Fibroblast of skin of left quadriceps (primary cell): ENCODE measurements at places on chromosomes 2 and 18.

GRCh38 chr2:49794396-49794795 lies 640.1 kb upstream of the FSHR start:
- no peak for DNase-seq

- no peak for DNase-seq
Observed at GRCh38 chr18:7830468-7830867, 263.4 kb downstream of the PTPRM start.

DNA sequence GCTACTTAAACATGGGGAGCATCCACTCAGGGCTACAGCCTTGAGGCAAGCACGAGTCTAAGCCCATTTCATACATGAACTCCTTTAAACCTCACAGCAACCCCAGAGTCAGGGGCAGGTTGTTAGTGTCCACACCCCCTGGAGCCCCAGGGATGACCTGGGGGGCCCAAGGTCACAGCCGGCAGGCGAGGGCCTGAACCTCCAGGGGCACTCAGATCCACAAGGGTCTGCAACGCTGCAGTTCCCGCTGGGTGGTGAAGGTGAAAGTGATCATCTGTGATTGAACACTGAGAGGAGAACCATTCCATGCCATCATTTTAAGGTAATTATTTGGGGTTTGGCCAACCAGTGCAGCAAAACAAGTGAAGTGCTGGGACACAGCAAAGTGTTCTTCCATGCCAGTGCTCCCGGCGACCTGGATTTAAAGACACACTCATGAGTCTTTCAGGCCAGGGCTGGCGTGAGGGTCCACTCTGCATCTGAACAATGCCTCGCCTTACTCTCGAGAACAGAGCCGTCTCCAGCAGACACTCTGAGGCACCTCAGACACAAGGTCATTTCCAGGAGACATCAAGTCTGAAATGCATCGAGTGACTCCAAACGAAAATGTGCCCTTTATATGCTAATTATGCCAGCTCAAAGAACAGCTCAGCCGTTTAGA lies 61.6 kb upstream of the SNTG2 start:
- DNase-seq, result no peak

- DNase-seq, result peak; percentile 99
Observed at GRCh38 chr2:55862673-55863390, 60.8 kb downstream of the EFEMP1 start.

GRCh38 chr2:175627405-175627804 lies 374.7 kb downstream of the LNPK start:
- peak; percentile 25 for DNase-seq

DNA sequence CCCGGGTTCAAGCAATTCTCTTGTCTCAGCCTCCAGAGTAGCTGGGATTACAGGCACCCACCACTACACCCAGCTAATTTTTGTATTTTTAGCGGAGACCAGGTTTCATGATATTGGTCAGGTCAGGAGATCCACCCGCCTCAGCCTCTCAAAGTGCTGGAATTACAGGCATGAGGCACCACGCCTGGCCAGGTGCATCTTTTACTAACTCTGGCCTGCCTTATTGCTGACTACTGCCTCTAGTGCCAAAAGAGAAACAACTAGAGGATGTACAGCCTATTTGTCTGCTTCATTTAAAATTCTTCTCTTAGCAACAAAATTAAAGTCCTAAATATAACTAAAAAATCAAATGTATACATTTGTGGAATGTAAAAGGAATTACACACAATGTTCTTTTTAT lies 115.4 kb downstream of the BMPR2 start:
- no peak for DNase-seq

DNA sequence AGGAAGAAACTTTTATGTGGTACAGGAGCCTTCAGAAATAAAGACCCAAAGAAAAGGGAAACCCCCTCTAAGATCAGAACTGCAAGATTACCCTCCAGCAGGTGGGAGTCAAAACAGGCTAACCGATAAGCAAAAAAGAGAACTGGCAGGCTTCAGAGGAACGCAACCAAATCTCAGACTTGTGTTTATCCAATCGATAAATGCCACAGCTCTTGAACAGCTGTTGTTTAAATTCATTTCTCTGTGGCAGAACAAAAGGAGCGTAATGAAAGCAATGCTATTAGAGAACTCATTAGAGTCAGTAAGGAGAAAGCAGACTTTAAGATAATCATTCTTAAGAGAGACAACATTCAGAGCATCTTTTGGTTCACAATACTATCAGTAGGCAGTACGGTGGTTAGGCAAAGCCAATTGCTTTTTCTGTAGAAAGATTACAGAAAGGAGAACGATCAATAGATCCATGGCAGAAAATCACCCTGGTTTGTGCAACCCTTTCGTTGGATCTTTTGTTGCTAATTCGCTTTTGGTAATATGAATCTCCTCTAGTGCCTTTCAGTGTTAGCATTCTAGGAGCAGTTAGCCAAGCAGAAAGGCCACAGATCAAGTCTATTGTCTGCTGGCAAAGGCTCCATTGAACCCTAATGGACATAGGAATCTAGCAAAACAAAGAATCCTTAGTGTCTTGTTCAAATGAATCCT lies 476.4 kb upstream of the CHST9 start:
- no peak for DNase-seq

DNA sequence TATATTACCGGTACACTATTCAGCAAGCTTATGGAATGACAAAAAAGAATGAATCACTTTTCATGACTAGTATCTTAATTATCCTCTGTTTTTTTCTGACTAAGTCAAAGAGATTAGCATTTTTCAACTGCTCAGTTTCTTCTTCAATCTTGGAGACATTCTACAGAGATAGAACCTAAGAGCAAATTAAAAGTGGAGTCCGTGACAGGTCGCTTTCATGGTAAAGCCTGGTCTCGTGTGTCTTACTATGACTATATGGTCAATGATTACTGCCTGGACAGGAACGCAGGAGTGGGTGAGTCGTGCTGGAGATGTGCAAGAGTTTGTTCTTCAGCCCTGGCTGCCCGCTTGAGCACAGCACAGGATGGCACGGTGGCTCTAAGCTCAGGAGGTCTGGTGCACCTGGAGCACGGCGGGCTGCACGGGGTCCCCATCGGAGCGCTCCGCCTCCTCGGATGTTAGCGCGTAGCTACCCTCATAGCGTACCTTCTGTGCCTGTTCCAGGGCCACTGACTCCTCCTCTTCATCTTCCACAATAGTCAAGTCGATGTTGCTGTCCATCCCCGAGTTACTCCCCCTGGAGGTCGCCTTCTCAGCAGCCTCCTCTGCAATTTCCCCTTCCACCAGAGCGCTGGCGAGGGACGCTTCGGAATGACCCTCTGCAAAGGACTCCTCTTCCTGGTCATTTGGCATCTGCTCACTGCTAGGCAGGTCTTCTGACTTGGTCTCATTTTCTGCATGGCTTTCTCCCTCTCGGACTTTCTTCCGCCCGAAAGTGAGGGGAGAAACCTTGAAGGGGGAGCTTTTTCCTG lies 11.1 kb downstream of the CAVIN2 start:
- no peak for DNase-seq

GRCh38 chr2:142981756-142982155 lies 104.3 kb downstream of the KYNU start:
- DNase-seq, result no peak

- DNase-seq, result no peak
Observed at GRCh38 chr2:112791019-112791418, 6.7 kb upstream of the IL1A start.

GRCh38 chr2:185132501-185133041 lies 534.2 kb downstream of the ZNF804A start:
- no peak for DNase-seq

GRCh38 chr2:199485732-199486335 lies 28.1 kb upstream of the SATB2 start:
- DNase-seq, result no peak

GRCh38 chr2:69366-70344 lies 23.4 kb upstream of the FAM110C start:
- no peak for DNase-seq

DNA sequence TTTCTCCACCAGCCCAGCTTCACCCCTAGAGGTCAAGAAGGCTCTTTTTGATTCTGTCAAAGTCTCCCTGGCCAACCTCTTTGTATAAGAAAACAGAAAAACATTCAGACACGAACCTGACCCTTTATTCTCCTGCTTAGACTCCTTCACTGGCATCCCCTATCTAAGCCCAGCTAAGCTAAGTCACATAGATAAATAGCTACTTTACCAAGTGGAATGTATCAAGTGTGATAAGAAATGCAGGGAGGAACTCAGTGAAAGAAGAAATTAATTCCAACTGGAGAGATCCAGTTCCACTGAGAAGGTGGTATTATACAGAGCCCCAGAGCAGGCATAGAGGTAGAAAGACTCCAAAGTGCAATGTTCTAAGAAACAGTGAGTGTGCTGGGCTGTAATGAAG lies 489.5 kb downstream of the TNS1 start:
- DNase-seq, result no peak

DNA sequence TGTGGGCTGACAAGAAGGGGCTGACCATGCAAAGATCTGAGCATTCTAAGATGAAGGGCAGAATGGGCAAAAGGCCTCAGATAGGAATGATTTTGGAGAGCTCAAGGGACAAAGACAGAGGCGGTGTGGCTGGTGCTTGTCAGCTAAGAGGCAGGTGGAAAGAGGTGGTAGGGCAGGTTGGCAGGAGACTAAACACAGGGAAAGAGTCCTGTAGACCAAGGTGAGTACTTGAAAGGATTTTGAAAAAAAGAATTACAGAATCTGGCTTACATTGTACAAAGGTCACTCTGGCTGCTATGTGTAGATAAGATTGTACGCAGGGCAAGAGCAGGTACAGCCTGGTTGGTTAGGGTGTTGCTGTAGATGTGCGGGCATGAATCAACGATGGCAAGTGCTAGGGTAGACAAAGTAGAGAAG lies 50.6 kb downstream of the STK39 start:
- no peak for DNase-seq

DNA sequence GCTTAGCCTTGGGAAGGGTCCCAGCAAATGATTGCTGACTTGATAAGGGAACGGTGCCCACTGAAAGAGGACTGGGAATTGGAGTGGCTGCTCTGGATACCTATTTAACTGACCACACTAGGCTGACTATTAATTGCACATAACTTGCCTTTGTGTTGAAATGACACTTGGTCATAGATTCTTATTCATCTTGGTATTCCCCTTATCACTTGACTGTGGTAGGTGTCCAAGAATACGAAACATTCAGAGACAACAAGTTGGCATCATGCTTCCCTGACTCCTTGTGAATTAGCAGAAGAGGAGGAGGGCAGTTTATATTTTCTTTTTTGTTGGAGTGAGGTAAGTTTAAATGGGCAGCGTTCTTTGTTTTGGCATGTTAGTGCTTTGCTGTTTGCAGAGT lies 13.4 kb downstream of the FMNL2 start:
- no peak for DNase-seq

GRCh38 chr2:3151153-3151918 lies 226.3 kb downstream of the EIPR1 start:
- no peak for DNase-seq

DNA sequence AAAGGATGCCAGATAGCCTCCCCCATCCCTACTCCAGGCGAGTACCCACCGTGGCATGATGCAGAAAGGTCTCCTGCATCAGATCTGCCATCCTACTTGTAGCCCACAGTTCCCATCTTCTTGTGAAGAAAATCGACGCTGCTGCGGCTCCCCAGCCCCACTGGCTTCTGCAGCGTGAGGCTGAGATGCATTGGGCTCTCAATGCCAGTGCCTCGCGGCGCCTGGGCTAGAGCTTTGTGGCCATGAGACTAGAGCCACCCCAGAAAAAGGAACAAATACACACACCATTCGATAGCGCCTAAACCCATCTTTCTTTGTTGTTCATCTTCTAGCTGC lies 2.8 kb downstream of the NOL4 start:
- DNase-seq, result no peak

GRCh38 chr2:217062768-217063167 lies 202.9 kb upstream of the TNP1 start:
- no peak for DNase-seq

DNA sequence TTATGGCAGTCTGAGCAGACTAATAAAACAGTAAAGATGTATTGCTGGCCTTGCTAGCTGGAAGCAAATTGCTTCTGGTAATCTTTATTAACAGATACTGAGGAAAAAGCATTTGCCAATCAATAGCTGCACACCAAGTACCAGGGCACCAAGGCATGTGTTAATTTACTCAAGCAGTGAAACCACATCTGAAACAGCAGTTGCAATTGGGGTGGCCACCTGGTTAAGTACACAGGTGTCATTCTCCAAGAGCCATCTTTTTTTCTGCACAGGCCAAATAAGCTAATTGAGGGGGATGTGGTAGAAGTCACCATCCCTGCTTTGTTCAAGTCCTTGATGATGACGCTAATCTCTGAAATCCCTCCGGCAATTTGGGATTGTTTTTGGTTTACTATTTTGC lies 8.6 kb upstream of the SEH1L start:
- no peak for DNase-seq

- DNase-seq, result no peak
Observed at GRCh38 chr2:167134381-167135072, 246.2 kb downstream of the XIRP2 start.

DNA sequence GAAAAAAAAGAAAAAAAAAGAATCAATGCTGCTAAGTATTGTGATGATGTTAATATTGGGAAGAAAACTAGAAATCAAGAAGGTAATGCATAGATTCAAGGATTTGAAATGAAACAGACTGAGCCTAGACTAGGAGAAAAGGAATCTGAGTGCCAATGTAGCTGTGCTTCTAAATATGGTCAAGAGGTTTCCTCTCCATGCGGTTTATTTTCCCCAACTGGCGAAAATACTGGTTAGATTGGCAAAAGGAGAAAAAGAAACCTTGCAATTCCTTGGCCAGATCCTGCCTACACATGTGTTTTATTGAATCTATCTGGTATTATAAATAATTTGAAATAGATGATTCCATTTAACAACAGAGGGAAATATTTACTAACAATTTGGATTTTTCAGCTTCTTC lies 5.7 kb downstream of the SCN3A start:
- no peak for DNase-seq

DNA sequence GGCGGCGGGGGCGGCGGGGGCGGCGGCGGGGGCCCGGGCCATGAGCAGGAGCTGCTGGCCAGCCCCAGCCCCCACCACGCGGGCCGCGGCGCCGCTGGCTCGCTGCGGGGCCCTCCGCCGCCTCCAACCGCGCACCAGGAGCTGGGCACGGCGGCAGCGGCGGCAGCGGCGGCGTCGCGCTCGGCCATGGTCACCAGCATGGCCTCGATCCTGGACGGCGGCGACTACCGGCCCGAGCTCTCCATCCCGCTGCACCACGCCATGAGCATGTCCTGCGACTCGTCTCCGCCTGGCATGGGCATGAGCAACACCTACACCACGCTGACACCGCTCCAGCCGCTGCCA lies 644 bp downstream of the ONECUT2 start:
- DNase-seq, result no peak
